ENCODE measurements at places on chromosomes 5 and 9. TPM values are rescaled to one million over a fixed set of nuclear protein-coding genes. Genes with fewer than 3 reads are reported as not detected.

DNA sequence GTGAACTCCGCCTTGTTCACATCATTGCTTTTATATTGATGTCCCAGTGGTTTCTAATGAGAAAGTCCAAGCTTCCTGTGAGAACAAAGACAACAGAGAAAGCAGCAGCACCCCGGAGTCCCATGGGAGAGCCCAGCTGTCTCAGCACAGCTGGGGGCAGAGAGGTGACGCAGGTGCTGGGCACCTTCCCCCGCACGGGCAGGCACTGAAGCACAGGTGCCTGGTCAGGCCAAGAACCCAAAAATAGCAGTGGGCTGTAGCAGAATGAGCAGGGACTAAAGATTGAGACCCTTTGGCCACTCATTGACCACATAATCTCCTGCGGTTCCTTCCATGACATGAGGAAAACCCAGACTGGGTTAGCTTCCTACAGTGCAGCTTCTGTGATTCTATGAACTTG, 18.8 kb downstream of the SRD5A1 start:
- no peak for DNase-seq

DNA sequence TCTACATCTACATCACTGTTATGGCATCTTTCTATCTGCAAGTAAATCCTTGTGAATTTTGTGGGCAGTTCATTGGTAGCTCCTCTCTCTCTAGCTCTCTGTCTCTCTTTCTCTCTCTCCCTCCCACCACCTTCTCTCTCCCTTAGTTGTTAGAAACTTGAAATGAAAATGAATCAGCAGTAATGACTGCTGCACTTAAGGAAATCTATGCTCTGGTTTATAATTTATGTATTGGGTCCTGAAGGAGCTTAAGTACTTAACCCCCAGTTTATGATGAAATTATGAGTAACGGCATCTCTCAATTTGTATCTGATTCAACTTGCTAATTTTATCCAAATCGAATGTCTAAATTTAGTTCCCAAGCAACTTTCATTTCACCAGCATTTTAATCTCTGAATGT, 52.0 kb upstream of the PTGER4 start:
- no peak for DNase-seq

GRCh38 chr9:114202849-114203248, 47.5 kb downstream of the COL27A1 start:
- no peak for DNase-seq

- no peak for DNase-seq
Measured at GRCh38 chr5:150014456-150014855, 13.9 kb downstream of the HMGXB3 start.

- no peak for DNase-seq
Measured at GRCh38 chr5:91361055-91361701, 21.9 kb downstream of the ARRDC3 start.

DNA sequence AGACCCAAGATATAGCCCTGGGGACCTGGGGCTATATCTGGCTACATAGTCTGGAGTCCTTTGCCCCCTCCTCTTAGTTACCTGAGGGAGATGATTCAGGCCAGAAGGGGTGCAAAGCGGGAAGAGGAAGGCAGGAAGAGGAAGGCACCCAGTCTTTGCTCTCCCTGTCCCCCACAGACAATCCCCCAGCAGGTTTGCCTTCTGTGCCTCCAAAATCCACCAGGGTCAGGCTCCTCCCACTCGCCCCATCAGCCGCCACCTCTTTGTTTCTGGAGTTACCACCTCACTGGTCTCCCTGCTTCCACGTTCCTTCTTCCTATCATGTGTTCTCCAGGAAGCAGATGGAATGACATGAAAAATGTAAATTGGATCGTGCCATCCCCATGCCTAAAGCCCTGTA, 31.2 kb upstream of the FABP6 start:
- no peak for DNase-seq

GRCh38 chr5:143506836-143507552, 103.5 kb upstream of the NR3C1 start:
- DNase-seq, result no peak

DNA sequence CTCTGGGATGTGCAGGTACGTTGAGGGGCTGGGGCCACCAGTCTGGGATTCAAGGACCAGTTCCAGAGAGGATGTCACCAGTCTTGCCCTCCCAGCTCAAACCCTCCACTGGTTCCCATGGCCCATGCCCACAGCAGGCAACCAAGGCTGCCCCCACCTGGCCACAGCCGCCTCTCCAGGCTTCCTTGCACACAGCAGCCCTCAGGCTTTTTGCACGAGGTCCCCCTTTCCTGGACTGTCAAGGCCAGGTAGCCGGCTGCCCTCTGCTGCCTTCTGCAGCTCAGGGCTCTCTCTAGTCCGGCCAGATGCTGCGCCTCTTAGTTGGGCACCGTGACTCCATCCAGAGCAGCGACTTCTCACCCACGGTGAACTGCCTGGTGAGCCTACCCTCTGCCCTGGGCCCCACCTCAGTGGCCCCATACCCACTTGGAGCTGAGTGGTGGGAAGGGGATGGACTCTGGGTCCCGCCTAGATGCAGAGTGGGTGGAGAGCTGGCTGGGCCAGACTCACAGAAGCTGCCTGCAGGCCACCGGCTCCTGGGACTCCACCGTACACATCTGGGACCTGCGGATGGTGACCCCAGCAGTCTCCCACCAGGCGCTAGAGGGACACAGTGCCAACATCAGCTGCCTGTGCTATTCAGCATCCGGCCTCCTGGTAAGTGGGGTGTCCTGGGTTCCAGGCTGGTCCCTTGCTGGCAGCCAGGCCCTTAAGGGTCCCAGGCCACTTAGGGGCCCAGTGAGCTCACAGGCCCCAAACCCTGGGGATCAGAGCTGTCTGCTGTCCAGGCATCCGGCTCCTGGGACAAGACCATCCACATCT, 2.9 kb downstream of the WDR38 start:
- no peak for DNase-seq

DNA sequence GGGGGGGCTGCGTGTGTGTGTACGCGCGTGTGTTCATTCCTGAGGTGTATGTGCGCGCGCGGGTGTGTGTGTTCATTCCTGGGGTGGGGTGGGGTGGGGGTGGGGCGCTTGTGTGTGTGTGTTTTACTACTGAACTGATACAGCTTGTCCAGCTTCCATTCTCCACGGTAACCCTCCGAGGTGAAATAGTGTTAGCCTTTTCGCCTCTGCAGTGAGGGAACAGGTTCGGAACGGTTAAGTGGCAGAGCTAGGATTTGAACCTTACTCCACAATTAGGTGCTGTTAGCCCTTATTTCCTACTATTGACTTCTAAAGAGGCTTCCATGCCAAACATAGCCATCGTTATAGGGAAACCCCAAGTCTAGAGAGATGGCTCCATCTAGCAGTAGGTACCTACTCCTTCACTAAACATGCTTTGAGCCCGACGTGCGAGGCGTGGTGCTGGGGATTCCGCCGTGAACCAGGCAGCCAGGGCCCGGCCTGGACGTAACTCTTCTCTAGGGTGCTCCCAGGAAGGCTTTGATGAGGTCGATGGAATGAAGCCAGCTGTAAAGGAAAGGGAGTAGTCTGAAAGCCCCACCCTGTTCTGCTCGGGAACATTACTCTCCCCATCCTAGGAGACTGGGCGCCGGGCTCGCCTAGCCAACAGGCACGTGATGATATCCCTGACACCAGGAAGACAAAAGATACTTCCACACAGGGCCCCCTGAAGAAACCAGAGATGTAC, 782 bp upstream of the SKP1 start:
- DNase-seq, result no peak

DNA sequence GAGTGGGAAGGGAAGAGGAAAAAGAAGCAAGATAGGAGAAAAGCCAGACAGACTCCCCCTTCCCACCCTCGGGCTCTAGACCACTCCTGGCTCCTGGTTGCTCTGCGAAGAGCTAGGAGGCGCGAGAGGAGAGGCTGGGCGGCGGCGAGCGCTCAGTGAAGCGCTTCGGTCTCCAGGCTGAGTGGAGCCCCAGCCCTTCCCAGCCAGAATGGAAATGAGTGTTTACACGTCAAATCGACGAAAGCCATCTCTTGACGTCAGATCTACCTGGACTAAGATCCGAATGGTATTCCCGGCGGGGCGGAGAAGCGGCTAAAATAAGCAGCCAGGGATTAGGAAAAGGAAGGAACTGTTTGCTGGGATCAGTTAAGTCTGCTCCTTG, at the start of gene PCSK1:
PCSK1 (minus strand) TSS at position 183 of the 382 bp plus-strand sequence. CDS start 206 bp downstream, outside the sequence.
- DNase-seq, result no peak

The LOX gene
- polyA plus RNA-seq, result 25.9 TPM

The IGIP gene
- 5.2 TPM for polyA plus RNA-seq

The TRIP13 gene
- polyA plus RNA-seq, result 16.2 TPM

The CDO1 gene
- polyA plus RNA-seq, result 54.7 TPM

Measured in right lung (tissue), 10 donors.